ENCODE measurements at places on chromosomes 16 and 17.

GRCh38 chr17:55237268-55237667 lies 27.5 kb upstream of the HLF start:
- no peak for DNase-seq

DNA sequence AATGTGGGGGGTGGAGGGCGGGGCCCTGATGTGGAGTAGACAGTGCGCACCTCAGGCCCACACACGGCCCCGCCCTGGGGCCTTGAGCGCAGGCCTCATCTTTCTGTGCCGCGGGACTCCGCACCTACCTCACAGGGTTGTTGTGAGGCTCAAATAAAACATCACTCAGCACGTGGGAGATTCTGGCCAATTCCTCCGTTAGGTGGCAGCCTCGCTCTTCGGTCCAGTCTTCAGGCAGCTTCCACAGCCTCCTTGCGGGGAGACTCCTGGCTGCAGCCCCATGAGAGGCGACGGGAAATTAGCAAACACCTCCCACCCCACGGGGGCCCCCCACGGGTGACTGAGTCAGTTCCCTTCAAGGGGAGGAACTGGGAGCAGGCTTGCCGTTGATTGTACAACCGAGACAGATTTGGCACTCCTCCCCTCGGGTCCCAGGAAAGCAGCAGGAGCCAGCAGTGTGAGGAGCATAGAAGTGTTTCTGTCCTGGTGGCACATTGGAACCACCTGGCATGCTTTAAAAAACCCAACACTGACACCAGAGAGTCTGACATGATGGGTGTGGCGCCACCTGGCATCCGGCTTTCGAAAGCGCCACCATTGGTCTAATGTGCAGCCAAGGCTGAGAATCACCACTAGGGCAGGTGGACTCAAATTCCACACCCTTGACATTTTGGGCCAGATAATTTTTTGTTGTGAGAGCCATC lies 7.6 kb downstream of the MRM1 start:
- peak; percentile 62 for DNase-seq

DNA sequence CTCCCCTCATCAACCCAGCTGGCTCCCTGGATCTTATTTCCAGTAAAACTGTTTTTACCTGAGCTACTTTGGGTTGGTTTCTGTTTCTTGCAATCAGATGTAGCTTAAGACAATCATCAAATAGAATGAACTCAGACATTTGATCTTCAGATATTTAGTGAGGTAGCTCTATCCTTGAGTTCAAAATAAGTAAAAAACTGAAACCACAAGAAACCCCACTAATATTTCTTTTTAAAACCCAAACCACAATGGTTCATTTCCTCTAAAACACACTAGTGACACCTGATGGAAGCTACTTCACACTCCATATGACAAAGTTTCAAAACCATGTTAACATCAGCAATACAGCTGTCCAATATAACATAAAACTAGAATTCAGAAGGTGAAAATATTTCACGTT lies 37.8 kb downstream of the CACNG1 start:
- no peak for DNase-seq

- DNase-seq = no peak
These were observed 3.2 kb downstream of the CACNG5 start for GRCh38 chr17:66837885-66838665.

- DNase-seq = no peak
These were observed 14.3 kb upstream of the TMED6 start for GRCh38 chr16:69365901-69366300.

GRCh38 chr16:13479549-13479948 lies 440.4 kb upstream of the ERCC4 start:
- no peak for DNase-seq

DNA sequence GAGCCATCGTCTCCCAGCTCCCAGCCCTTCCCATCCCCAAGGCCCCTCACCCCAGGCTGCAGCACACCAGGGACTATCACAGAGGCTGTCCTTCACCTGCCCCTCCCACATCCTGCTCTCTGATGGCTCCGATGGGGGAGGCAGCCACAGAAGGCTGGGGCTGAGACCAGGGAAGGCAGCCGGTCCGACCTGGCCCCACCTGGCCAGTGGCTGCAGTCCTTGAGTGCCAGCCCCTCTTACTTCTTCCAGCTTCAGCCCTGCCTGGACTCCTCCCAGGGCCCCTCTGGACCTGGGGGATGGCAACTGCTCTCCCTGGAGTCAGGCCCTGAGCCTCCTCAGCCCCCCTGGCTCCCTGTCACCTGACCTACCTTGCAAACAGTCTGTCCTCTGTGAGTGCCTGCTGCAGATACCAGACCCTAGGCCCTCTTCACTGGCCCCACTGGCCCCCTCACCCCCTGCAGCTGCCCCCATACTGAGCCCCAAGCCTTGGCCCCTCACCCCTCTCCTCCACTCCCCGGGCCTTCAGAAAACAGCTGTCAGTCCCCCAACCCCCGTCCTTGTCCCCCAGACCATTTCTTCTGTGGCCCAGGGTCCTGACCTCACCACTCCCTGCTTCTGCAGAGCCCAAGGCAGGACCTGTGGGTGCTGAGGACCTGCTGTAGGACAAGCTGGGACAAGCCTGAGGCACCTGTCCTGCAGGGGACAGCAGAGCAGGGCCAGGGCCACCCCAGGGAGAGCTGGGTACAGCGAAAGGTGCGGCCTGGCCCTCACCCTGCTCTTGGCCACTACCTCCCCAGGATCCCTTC lies 12.6 kb upstream of the SRRM2 start:
- no peak for DNase-seq

GRCh38 chr16:61831351-61831917 lies 204.8 kb downstream of the CDH8 start:
- DNase-seq = no peak

DNA sequence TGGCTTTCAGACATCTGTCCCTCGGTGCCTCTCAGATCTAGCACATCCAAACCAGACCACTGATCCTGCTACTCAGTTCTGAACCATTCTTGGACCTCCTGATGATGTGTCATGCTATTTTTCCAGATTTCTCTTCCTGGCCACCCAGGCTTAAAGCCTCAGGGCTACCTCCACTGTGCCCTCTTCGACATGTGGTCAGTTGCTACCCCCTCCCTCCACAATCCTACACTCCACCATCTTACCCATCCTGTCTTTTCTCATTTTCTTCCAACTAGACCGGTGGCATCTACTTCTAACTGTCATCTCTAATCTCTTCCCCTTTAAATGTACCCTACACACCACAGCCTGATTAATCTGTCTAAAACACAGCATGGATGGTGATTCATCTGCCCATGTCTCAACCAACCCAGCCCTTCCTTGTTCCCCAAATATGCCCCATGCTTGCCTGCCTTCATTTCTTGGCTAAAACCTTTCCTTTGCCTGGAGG lies 478.6 kb downstream of the SLC39A11 start:
- peak; percentile 79 for DNase-seq

GRCh38 chr16:71407731-71408130 lies 34.1 kb downstream of the TLE7 start:
- no peak for DNase-seq

DNA sequence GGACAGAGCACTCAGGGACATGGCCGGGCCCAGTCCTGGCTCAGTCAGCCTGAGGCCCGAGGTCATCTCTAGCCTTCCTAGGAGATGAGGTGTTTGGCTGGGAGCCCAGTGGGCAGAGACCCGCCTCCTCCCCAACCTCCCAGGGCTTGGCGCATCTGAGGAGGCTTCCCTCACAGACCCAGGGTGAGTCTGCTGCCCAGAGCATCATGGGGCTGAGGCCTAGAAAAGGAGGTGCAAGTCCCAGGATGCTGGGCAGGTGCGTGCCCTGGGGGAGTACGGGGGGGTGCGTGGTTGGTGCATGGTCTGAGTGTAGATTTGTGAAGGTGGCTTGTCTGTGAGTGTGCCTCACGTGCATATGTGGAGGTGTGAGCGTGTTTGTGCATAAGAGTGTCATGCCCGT lies 4.7 kb downstream of the PDE6G start:
- peak; percentile 85 for DNase-seq

- no peak for DNase-seq
These were observed 6.5 kb downstream of the SLC5A11 start for GRCh38 chr16:24852281-24852721.

DNA sequence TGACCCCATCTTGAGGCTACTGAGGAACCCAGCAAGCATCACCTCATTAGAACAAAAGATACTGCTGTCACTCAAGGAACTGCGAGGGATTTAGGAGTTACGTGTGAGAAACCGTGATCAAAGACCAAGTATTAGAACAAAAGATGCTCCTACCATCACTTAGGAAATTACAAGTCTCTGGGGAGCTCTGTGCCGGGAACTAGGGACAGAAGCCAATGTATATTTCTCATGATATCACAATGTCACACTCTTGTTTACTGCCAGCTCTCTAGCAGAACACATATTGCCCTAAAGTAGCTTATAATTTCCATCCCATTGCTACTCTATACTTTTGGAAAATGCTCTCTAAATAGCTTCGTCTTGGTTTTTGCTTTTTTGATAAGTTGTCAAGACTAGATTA lies 214.5 kb downstream of the HS3ST3A1 start:
- DNase-seq = no peak

DNA sequence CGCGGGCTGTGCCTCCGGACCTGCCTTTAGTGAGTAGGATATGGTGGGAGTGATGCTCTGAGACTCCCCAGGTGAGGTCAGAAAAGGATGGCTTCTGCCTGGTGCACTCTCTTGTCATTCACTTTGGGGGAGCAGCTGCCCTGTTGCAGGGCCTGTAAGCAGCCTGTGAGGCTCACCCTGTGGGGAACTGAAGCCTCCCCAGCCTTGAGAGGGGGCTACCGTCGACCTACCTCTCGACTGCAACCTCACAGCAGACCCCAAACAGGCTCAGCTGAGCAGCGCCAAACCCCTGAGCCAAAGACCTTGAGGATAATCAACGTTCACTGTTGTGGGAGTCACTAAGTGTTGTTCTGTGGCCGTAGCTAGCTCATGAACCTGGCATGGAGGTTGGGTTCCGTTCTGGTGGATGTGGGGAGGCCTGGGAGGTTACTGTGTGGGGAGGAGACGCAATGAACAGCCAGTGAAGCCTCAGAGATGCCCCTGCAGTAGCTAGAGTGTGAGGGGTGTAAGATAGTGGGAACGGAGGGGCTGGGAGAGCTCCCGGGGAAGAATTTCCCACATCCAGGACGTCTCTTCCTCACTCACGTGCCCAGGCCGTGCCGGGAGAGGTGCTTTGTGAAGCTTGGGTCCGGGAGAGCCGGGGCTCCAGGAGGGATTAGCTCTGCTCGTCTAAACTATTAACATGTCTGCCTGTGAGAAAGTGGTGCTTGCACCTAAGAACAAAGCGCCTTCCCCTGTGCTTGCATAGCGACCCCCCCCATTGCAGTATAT lies 38.8 kb downstream of the METRNL start:
- DNase-seq = no peak

DNA sequence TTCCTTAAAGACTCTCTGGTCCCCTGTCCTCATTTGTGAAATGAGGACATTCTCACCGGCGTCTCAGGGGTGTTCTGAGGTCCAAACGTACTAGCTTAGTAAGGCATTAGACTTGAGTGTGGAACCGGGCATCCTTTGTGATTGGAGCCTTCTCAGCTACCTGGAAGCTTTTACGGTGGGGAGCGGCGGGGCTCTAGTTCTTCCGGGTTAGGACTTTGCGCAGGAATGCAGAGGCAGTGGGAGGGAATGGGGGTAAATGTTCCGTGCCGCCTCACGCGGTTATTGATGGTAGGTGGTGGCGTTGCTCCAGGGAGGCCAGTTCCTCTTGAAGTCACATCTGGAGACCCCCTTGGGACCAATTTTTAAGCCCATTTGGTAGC lies 113.6 kb downstream of the SNX29 start:
- no peak for DNase-seq
